ENCODE measurements at places on chromosomes 5 and 9.

DNA sequence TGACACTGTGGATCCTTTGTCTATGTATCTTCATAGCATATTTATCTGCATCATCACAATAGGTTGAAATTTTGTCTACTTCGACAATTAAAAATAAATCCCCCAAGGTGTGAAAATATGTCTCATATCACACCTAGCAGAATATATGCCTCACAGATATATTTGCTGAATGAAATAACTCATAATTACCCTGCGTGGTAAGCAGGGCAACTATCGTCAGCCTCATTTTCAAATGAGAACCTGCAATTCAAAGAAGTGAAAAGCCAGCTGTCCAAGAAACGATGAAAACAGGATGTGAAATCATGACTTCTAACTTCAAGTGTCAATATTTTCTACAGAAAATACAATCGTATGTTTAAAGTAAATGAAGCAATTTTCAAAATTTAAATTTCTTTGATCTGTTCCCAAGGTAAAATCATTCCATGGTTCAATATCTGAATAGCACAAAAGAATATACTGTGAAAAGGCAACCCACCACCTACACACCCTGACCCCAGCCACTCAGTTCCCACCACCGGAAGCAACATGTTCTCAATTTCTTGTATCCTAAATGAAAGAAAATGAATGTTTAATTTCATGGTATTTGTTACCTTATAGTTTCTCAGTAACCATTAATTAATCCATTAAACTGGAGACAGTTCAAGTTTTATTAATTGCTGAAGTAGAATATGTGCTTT, 57.1 kb downstream of the TBCA start:
- DNase-seq, result no peak

DNA sequence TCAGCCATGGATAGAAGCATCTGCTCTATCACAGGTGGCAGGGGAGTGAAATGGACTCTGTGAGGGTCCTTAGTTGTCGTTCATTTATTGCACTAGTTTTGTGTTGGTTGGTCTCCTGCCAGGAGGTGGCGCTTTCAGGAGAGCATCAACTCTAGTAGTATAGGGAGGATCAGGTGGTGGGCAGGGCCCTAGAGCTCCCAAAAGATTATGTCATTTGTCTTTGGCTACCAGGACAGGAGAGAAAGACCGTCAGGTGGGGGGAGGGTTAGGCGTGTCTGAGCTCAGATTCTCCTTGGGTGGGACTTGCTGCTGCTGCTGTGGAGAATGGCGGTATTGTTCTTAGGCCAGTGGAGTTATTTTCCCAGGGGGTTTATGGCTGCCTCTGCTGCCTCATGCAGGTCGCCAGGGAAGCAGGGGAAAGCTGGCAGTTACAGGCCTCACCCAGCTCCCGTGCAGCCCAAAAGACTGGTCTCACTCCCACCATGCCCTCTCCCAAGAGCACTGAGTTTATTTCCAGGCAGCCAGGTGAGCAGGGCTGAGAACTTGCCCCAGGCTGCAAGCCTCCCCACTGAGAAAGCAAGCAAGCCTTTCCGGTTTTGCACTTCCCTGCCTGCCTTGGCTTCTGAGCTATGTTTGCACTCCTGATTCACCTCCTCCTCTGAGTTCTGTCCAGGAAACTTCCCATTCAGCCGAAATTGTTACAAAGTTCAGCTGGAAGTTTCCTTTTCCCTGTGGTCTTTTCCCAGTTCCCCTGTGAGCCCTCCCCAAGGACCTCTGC, 317.3 kb downstream of the TAF11L14 start:
- no peak for DNase-seq

- DNase-seq, result no peak
Observed at GRCh38 chr5:18483451-18483850, 849.2 kb downstream of the TAF11L14 start.

DNA sequence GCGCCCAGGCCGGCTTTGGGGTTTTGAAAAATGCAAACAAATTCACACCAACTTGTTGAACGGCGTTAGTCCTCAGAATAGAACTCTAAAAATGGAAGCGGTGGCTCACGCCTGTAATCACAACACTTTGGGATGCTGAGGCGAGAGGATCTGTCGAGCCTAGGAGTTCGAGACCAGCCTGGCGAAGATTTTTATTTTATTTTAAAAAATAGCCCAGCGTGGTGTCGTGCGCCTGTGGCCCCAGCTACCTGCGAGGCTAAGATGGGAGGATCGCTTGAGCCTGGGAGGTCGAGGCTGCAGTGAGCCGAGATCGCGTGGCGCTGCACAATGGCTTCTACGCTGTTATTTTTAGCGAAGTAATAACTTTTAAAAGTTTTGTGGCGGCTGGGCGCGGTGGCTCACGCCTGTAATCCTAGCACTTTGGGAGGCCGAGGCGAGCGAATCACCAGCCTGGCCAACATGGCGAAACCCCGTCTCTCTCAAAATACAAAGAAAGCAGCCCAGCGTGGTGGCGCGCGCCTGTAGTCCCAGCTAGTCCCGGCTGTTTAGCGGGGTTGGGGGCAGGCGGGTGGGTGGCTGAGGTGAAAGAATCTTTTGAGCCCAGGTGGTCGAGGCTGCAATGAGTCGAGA, 694 bp upstream of the PLIN2 start:
- DNase-seq, result peak; percentile 33

DNA sequence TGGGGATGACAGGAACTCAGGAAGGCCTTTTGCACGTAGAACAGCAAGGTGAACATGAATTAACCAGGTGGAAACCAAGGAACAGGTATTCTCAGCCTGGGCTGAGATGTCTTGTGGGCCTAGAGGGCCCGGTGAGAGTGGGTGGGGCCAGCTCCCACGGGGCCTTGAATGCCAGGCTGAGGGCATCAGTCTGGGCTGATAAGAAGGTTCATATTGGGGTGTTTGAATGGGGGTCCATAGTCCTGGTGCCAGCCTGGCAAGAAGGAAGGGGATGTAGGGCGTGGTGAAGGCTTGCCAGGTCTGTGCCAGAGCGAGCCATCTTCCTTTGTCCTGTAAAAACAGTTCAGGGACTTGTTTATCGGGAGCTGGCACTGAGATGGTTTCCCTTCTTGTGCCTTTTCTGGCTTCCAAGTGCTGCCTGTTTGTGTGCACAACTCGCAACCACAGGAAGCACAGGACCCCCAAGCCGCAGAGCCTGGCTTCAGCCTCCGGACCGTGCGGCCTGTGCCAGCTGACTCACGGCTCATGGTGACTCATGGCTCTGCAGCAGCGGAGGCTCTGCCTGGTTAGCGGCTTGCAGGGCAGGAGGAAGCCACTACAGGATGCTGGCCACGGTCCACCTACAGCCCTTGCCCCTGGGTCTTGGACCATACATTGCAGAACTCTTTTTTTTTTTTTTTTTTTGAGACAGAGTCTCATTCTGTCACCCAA, 2.4 kb downstream of the CARD19 start:
- DNase-seq, result peak; percentile 75

GRCh38 chr9:38200431-38200830, 131.4 kb upstream of the SHB start:
- DNase-seq, result no peak

DNA sequence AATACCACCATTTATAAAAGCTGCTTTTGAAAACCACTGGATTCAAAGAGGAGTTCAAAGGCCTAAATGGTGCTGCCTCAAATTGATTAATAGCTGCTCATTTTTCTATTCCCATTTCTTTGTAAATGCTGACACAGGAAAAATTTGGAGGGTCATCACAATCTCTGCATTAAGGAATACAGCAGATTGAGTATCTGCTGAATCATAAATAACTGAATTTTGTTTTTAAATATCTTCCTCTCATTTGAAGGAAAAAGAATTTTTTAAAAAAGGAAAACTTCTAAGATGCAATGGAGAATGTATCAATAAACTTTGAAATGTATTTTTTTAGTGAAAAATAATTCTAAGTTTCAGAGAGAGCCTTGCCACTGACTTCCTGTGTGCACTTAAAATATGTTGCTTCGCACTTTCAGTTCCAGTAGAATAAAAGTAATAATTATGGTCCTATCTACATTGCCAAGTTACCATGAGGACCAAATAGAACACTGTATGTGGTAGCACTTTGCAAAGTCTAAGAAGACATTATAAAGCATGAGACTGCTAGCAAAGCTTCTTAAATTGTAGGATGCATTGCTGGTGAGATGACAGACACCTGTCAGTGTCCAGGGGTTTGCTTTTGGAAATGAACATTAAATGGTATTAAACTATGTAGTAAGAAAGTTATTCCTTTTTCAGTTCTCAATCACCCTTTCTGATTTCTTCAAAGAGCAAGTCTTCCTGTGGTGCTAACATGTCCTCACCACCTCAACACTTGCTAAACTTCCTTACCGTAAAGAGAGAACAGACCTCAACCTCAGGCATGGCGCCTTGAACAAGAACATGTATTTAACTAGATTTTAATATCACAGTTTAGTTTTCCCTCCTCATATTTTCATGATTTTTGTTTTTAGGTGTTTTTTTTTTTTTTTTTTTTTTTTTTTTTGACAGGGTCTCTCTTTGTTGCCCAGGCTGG, 555.1 kb downstream of the EBF1 start:
- no peak for DNase-seq

GRCh38 chr5:73636408-73636807, 10.4 kb downstream of the ARHGEF28 start:
- DNase-seq, result no peak

DNA sequence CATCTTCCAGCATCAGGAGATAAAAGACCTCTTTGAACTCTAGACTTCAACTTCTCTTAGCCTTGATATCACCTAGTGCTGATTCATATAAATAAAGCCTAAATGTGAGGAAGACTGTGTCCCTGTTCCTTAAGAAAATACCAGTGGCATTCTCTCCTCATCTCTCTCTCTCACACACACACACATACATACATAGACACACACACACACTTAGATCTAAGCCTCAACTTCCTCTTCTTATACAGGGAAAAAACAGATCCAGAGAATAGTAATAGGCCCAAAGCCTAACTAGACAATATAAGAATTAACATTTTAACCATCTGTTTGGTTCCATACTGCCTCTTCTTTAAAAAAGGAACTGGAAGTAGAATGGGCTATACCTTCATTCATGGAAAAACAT, 195.3 kb upstream of the NR4A3 start:
- no peak for DNase-seq

DNA sequence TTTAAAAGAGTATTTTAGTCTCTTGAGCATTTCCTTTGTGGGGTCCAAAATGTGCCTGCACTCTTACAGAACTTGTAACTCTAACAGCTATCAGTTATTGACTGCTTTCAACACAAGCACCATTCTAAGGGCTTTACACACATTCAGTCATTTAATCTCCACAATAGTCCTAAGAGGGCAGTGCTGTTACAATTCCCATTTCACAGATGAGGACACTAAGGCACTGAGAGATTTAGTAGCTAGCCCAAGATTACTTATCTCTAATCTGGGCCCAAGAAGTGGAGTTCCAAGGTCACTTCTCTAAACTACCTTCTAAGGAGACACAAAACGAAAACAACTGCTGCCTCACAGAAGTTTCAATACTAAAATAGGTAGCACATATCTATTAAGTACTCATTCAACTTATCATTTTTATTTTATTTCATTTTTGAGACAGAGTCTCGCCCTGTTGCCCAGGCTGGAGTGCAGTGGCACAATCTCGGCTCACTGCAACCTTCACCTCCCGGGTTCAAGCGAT, 275.2 kb downstream of the CWC27 start:
- no peak for DNase-seq

DNA sequence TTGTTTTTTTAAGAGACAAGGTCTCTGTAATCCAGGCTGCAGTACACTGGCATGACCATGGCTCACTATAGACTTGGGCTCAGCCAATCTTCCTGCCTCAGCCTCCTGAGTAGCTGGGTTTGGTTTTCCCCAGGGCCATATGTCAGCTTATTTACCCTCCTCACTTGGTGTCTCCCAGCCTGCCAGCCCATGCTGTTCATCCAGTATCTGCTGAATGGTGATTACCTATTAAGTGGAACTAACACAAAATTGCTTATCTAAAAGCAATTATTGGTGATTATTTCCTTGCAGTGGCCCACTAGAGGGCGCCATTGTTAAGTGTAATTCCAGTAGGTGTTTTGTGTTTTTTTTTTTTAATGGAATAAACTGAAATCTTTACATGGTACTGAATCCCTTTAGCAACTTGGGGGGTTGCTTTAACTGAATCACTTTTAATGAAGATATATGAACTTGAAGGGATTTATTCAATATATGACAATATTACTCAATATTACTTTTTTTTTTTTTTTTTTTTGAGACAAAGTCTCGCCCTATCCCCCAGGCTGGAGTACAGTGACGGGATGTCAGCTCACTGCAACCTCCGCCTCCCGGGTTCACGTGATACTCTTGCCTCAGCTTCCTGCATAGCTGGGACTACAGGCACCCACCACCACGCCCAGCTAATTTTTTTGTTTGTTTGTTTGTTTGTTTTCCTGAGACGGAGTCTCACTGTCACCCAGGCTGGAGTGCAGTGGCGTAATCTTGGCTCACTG, 13.8 kb downstream of the EXOSC2 start:
- peak; percentile 70 for DNase-seq

GRCh38 chr5:36173426-36173825, 21.5 kb downstream of the SKP2 start:
- no peak for DNase-seq

- no peak for DNase-seq
Observed at GRCh38 chr9:37342895-37343294, 79.6 kb upstream of the GRHPR start.

GRCh38 chr5:149421372-149421685, 42.2 kb upstream of the IL17B start:
- DNase-seq, result no peak

DNA sequence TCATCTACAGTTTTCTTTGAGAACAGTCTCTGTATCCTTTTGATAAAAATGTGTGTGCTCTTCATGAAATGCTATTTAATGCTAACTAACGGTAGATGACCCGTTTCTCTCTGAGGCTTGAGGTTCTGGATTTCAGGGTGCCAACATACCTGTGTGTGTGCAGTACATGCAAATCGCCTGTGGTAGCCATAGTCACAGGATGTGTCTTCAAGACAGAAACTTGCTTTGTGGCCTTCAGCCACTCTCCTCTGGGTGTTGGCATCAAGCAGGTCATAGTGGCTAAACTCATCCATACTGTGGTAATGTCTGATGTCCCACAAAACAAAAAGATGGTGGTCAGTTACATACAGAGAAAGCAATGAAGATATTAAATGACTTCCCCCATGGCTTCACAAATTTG, 4.2 kb downstream of the LOX start:
- no peak for DNase-seq

GRCh38 chr5:172895549-172895948, 61.5 kb downstream of the ERGIC1 start:
- DNase-seq, result no peak

DNA sequence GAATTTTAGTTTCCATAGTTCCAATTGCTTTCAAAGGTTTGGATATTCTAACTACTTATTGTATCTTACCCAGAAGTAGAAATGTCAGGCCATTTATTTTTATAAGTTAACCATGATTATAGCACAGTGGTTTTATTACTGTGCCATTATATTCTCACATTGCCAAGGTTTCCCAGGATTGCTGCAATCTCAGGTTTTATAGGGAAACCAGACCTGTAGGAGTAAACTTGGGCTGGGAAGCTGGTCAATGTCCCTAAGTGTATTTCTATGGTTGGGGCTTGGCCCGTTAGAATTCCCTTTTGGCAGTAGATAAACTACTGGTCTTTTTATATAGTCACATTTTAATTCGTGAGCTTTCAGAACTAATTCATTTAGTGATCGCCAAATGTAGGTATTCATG, 396.6 kb upstream of the KCNN2 start:
- no peak for DNase-seq

GRCh38 chr9:86099701-86100364, 475 bp upstream of the GOLM1 start:
- no peak for DNase-seq
